ENCODE measurements at places on chromosomes 7 and 10.

GRCh38 chr7:159030490-159031134 is 114.1 kb downstream of the VIPR2 start:
- DNase-seq: peak; percentile 46

DNA sequence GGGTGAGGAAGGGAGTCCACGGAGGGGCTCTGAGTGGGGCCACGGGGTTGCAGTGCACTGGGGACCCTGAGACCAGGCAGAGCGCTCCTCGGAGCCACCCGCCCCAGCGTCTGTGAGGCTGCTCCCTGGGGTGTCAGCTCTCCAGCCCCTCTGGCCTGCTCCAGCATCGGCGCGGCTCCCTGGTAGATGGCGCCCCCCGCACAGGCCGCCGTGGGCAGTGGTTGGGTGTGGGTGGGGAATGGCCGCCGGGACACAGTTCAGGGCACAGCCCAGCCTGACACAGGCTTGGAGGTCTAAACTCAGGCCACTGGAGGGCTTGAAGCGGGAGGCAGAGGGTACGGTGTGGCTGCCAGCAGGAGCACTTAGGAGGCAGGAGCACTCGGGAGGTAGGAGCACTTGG is 222.6 kb upstream of the PPP2R2D start:
- DNase-seq: no peak

GRCh38 chr10:80462299-80462980 is 8.3 kb downstream of the TSPAN14 start:
- no peak for DNase-seq

DNA sequence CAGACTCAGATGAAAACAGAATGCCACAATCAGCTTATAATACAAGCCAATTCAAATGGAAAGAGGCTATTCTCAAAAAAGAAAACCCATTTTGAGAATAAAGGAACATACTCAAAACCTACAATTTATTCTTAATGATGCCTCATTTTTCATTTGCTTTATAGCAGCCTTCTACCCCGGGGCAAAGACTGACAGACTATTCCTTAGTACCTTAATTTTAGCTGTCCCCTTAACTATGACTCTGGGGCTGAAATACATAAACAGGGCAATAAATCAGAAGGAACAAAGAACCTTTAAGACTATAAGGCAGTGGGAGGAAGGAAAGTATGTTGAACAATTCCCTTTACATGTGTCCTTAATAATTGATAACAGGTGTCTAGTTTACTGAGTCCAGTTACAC is 76.8 kb downstream of the TMEM106B start:
- no peak for DNase-seq

DNA sequence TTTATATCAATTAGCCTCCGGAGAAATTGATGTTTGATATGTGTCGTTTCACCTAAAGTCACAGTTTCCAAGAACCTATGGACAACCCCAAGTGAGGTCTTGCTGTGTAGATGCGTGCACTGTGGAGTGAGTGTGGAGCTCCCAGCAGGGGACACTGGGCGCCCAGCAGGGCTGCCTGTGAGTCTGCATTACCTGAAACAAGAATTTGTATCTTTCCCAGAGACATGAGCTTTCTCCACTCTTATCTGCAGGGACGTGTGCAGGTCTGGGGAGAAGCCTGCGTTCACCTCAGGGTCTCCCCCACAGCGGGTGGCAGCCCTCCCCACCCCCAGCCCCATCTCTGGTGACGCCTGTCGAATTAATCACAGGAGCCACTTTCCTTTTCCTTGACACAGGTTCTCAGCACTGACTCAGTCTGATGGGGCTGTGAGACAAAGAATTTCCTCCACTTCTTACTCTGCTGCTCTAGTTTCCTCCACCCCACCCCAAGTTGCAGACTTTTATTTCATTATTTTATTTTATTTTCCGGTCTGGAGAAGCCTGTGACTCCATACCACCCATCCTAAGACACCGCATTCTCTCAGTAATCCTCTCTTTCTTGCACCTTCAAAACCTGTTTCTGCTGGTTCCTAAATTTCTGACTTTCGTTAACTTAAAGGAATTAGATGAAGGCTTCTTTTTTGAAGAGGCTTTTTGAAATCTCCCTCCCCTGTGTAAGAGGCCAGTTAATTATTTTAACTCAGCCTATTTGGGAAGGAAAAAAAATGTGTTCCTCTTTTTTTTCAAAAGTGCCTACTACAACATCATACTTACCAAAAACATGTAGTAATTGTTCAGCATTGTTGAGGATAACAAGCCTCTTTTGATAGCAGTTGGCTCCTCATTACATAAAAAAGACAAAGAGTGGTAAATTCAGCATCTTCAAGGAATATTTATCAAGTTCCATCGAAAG is 17.0 kb upstream of the INSIG1 start:
- no peak for DNase-seq

DNA sequence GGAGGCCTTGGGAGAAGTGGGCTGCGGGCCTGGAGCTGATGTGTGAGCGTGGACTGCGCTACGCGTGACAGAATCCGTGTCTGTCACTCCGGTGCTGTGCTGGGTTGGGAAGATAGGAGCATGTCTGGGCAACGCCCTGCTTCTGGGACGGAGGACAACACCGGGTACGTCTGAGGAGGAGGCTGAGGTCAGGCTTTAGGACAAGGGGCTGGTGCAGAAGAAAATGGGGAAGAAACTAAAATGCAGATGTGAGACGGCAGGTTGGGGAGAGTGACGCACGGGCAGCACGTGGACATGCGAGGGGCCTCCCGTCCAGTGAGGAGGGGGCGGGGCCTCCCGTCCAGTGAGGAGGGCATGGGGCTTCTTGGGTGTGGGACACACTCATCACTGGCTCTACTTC is 207.4 kb downstream of the DNAJB6 start:
- no peak for DNase-seq

DNA sequence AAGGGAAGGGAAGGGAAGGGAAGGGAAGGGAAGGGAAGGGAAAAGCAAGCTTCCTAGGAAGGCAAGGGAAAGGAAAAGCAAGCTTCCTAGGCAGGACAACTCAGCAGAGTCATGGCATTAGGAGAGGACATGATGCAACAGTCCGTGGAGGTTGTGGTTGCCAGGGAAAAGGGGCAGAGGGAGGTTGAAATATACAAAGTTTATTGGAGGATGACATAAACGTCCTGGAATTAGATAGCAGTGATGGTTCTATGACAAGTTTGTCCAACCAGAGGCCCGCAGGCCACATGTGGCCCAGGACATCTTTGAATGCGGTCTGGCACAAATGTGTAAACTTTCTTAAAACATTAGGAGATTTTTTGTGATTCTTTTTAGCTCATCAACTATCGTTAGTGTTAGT is 59.8 kb upstream of the OPN4 start:
- DNase-seq: no peak
